ENCODE measurements at places on chromosomes 1 and 21. TPM values are rescaled to one million over a fixed set of nuclear protein-coding genes. Genes with fewer than 3 reads are reported as not detected.
A peak's percentile ranks its signal among the peaks of the same experiment; 100 is the strongest.

DNA sequence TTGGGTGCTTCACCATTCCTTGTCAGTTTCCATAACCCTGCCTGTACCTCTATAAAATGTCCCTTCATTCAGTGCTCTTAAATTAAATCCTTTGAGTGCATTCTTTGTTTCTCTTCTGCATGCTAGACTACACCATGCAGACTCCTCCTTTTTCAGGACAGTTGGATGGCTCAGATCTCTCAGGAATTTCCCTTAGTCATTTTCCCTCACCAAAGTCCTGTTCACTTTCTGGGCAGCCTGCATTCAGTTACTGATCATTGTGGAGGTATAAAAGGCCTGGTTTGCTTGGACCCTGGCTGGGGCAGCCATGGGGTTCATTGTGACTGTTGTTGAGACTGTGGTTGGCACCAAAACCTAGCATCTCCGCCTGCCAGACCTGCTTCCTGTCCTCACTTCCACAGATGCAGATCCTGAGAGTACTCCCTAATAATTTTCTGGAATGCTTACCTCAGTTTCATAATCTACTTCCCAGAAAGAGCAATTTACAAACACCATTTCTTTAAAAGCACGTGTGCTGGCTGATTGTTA is 88.4 kb downstream of the PDE4B start:
- H3K4me1 ChIP-seq: peaks cover 1% of the 10 kb centered on the region
- no peak overlapping the region for H3K4me3 ChIP-seq
- H3K36me3 ChIP-seq: no peaks in the 10 kb centered on the region
- no peaks in the 10 kb centered on the region for H3K27me3 ChIP-seq

The CDC7 gene
- 26.9 TPM for total RNA-seq

The TGFB2 gene
- total RNA-seq: 27.9 TPM

- peak overlapping the region; percentile 35 for H3K27ac ChIP-seq
- H3K27me3 ChIP-seq: no peaks in the 10 kb centered on the region
- H3K4me3 ChIP-seq: no peak overlapping the region
- peaks cover 27% of the 10 kb centered on the region for H3K36me3 ChIP-seq
These were observed 24.4 kb downstream of the CD55 start for GRCh38 chr1:207345644-207346477.

GRCh38 chr1:77846966-77847365 is 41.5 kb upstream of the NEXN start:
- no peaks in the 10 kb centered on the region for H3K27me3 ChIP-seq
- no peak for DNase-seq
- no peak overlapping the region for H3K4me3 ChIP-seq
- peaks cover 2% of the 10 kb centered on the region for H3K36me3 ChIP-seq
- H3K27ac ChIP-seq: no peak overlapping the region

GRCh38 chr1:115690972-115691371 is 49.2 kb downstream of the VANGL1 start:
- no peak overlapping the region for H3K27ac ChIP-seq
- H3K36me3 ChIP-seq: peaks cover 16% of the 10 kb centered on the region
- H3K27me3 ChIP-seq: no peaks in the 10 kb centered on the region
- peaks cover 14% of the 10 kb centered on the region for H3K4me1 ChIP-seq
- DNase-seq: no peak
- no peak overlapping the region for H3K4me3 ChIP-seq

GRCh38 chr1:119631433-119632102 is 16.5 kb downstream of the ZNF697 start:
- H3K36me3 ChIP-seq: peaks cover 4% of the 10 kb centered on the region
- H3K4me3 ChIP-seq: no peak overlapping the region
- H3K27ac ChIP-seq: no peak overlapping the region
- no peaks in the 10 kb centered on the region for H3K27me3 ChIP-seq

The SPRR2F gene
- total RNA-seq: 4.0 TPM

DNA sequence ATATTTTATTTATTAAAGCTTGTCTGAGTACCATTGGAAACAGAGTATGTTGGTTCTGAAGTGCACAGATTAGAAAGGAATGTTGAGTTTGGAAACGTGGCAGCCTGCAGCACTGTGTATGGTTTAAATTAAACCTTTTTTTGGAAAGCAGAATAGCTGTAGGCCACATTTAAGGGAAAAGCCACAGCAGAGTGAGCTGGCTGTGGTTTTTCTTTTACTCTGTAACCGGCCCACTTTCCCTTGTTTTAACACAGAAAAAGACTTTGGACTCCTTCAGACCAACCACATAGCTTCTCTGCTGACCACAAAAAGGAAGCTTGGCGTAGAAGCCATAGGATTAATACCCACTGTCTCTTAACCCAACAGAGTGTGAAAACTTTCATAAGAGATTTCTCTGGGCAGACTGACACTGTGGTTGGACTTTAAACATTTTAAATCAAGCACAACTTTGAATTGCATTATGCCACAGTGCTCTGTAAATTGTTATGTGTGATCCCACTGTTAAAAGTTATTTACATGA is 75.2 kb downstream of the NFIA start:
- H3K36me3 ChIP-seq: no peaks in the 10 kb centered on the region
- no peak overlapping the region for H3K27ac ChIP-seq
- peaks cover 52% of the 10 kb centered on the region for H3K27me3 ChIP-seq
- no peak overlapping the region for H3K4me3 ChIP-seq
- peaks cover 15% of the 10 kb centered on the region for H3K4me1 ChIP-seq
- no peak for DNase-seq

The GRHL3 gene
- total RNA-seq: 5.7 TPM

Measured in progenitor cell of endocrine pancreas (in vitro differentiated cells).